ENCODE measurements at places on chromosomes 2 and 18.

DNA sequence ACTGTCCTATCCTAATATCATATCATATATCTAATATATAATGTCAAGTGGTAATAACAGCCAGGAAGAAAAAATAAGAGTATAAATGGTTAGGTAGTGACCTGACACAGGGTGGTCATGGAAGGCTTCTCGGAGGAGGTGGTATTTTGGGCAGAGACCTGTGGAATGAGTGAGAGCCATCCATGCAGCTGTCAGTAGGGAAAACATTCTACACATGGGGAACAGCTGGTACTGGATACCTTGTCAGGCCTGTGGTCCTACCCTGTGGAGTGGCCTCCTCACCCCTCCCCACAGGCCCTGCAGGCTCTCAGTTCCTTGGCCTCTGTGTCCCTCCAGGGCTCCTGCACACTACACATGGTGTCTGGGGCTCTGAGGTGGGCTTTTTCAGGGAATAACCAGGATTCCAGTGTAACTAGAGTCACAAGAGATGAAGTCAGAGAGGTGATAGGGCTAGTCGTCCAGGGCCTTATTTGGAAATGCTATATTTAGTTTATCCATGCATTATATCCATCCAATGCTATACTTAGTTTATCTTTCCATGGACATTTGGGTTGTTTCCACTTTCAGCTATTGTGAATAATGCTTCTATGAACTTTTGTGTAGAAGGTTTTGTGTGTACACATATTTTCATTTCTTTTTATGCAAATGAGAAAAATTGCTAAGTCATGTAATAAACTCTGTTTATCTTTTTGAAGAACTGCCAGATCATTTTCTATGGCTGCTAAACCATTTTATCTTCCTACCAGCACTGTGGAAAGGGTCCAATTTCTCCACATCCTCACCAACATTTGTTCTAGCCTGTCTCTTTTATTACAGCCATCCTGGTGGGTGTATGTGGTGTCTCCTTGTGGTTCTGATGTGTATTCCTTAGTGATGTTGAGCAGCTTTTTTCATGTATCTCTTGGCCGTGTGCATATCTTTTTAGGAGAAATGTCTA lies 75.6 kb downstream of the TPGS2 start:
- no peak for ATAC-seq

- no peak for ATAC-seq
Observed at GRCh38 chr18:35377875-35378573, 887 bp upstream of the ZNF396 start.

GRCh38 chr18:5840025-5840424 lies 55.3 kb downstream of the TMEM200C start:
- ATAC-seq, result no peak

DNA sequence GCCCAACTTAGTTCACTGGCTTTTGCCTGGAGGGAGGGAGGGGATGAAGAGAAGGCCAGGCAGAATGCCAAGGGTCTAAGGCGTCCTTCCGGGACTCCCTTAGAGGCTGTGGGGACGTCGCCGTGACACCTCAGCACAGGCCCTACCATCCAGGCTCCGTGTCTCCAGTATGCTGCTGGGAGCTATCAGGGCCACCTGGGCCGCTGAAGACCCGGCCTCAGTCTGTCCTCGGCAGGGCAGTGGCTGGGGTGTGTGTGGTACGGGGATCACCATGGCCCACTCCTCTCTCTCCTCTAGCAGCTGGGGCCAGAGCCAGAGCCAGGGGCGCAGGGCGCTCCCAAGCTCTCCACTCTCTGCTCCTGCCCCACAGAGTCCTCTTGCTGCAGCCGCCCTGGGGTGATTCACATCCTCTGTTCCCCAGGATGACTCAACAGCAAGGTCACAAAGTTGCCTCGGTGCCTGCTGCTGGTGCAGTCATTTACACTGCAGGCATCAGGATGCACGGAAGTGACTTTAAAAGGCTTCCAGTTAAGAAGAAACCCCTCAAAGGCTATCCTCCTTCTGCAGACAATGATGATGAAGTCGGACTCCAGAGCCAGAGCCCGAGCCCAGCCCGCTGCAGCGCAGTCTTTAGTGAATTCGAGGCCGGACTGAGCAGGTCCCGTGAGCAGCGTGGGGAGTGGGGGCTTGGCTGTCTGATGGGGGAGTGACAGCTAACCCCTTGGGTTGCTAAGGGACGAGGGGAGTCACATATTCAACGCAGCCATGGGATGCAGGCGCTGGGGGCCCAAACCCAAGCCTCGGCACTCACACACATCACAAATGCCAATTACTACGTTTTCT lies 31.9 kb downstream of the SNORC start:
- peak; percentile 44 for ATAC-seq

- ATAC-seq, result no peak
Observed at GRCh38 chr2:231685349-231686191, 22.8 kb upstream of the PTMA start.

GRCh38 chr2:128363934-128364361 lies 45.3 kb upstream of the HS6ST1 start:
- ATAC-seq, result no peak

DNA sequence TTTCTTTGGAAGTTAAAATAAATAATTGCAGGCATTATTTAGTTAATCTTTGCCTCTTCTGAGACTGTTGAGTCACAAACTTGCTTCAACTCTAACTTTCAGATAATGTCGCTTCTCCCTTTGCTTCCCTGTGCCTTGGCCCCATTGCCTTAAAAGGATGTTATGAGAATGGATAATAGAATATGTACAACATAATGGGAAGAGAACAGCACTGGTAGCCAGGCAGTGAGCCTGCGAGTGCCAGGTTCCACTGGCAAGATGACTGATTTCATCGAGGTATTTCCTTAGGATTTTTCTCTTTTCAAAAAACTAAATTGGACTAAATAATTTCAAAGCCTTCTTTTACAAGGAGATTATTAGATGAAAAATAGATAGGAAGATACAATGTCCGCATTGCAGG lies 420.9 kb downstream of the TGIF1 start:
- ATAC-seq, result no peak

- ATAC-seq, result no peak
Observed at GRCh38 chr2:222708274-222708710, 36.8 kb downstream of the MOGAT1 start.

DNA sequence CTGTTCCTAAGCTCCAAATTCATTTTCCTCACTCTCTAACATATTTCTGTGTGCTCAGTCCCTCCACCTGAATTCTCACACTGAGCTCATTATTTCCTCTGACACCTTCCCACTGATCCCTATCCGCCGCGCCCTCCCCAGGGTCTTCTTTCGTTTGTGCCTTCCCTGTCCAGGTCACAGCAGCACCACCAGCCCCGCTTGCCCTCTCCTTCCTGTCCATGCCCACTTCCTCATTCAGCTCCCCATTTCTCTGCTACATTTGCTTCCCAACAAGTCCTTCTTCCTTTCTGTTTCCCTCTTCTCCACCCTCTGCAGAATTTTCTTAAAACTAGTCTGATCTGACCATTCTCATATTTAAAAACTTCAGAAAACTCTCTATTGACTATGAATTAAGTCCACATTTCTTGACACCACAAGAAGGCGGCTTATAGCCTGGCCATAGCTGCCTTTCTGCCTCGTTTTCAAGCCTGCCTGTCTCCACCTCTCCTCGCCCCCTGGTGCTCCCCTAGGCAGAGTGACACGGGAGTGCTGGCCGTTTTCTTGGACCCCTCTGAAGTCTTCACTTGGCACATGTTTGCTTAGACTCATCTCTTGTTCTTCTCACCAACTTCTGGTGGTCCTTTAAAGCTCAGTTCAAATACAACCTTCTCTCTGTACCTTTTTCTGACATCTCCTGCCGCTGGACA lies 138.7 kb upstream of the BOD1L2 start:
- no peak for ATAC-seq

- no peak for ATAC-seq
Observed at GRCh38 chr2:9123069-9123468, 83.5 kb upstream of the ASAP2 start.

DNA sequence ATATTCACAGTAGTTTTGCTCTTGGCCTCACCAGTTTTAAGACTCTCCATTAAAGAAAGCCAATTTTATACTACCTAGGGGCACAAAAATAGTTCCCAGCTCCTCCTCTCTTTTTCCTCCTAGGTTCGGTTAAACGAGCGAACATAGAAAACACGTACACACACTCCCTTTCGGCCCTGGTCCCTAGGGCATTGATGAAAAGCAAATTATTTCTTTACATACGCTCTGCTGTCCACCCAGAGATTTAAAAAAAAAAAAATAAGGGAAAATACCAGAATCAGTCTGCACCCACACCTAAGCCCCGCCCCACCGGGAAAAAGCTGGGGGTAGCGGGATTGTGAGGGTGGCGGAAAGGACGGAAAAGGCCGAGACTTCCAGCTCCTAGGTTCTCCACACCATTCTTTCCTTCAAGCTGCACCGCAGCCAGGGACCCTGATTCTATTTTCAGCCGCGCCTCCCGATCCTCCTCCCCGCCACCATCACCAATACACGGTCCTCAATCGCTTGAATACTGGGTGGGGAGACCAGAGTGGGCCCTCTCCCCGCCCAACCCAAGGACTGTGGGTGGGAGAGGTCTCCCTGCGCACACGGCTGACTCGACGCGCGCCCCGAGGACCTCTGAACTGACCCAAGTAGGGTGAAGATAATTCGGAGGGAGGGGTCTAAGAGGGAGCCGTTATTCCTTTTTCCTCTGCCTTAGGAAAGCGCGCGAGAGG lies 769 bp downstream of the ATF2 start:
- ATAC-seq, result peak; percentile 15

GRCh38 chr18:11741505-11742145 lies 52.6 kb downstream of the GNAL start:
- ATAC-seq, result no peak

GRCh38 chr18:34805878-34806351 lies 95.8 kb downstream of the DTNA start:
- ATAC-seq, result no peak

DNA sequence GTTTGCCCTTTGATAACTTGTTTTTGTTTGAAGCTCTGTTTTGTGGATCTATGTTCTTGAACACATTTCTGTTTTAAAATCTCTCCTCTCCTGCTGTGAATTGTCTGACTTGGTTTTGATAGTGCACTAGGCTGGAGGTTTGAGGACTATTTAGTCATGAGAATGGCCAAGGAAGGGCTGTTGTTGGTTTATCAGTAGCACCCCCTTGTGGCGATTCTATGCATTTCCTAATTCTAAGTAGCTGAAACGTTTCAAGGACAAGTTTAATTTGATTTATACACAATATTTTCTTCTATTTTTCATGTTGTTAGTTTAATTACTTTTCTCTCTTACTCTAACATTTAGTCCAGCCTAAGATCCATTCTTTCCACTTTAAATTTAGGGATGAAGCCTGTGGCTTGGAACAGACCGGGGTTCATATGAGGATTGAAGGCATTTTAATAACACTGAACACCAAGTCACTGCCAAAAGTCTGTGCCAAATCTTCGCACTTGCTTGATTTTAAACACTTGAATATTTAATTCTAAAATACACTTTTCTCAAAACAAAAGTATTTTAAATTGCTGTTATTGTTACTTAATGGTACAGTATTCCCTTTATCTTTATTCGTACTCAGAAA lies 166.0 kb downstream of the SOCS6 start:
- ATAC-seq, result no peak

DNA sequence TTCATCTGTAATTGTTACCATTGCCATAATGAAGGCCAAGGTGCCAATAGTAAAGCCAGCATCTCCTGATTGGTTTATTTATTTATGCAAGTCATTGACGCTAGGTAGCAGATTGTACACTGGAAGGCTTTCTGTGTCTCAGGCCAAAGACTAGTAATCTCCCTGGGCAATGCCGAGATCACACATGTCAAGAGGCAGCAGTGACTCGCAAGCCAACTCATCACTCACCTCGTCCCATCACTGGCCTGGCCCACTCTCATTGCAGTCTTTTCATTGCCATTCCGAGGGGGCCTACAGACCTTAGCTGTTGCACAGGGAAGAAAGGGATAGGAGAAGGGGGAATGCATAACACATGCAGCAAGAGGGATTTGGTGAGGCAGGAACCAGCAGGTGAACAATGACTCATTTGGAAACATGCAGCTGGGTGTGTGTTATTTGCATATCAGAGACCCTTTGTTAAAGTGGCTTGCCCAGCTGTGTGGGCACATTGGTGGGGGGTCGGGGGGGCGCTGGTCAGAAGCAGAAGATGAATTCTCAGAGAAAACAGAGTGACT lies 448.7 kb upstream of the HNRNPA3 start:
- no peak for ATAC-seq

DNA sequence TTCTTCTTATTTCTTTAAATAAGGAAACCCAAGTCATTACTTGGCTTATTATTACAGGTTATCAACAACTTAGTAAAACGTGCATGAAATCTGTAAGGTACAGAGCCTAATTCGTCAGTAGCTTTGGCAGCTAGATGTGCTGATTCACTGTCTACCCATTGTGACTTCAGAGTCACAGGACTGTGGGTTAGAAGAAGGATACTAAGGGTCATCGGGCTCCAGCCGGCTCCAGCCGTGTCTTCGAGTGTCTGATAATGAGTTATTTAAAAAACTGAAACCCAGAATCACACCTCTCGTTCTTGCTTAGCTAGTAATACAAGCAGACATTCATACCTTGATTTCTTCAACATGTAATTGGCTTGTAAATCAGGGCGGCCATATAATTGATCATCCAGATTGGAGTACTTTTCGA lies 170.5 kb downstream of the FMNL2 start:
- no peak for ATAC-seq

GRCh38 chr2:48414980-48415835 lies 114.7 kb upstream of the STON1 start:
- ATAC-seq, result no peak

DNA sequence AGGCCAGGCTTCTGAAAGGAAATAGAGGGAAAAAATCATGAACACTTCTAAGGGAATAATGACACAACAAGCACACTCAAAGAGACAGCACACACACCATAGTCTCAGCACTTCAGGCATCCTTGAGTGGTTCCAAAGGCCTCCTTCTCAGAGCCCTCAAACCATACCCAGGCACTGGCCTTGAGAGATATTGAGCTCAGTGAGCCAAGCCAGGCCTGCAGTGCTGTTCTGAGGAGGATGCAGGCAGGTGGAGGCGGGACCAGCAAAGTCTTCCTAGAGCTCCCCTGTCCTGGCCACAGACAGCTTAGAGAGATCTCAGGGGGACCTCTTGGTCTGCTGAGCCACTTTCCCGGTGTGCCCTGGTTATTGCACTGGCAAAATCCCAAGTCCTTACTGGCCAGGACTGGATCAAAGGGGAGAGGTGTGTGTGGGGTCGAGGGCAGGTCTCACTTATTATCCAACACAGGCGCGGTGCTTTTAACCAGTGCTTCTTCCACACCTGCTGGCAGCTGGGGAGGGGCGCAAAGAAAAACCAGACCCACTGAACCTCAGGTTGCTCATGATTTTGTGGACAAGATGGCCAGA lies 86.8 kb upstream of the HAAO start:
- peak; percentile 9 for ATAC-seq

GRCh38 chr2:75540994-75541393 lies 19.7 kb downstream of the EVA1A start:
- no peak for ATAC-seq
